Tongue (tissue), 3 donors: ENCODE measurements at places on chromosomes 4 and X.
A peak's percentile ranks its signal among the peaks of the same experiment; 100 is the strongest.

DNA sequence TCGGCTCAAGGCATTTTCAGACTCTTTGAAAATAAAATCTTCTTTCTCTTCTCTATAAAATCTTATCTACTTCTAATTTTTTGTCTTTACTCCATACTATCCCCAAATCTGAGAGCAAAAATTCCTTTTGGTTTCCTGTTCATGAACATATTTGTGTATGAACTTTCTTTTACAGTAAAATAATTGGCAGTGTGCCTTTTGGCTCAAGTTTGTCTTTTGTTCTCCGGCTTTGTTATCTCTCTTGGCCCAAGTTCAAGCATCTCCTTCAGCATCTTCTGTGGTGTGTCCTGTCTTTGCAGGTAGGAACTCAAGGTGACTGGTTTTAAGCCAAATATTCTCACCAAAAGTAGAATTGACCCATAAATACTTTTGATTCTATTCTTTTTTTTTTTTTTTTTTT, 276.6 kb upstream of the FAT1 start:
- no peak for DNase-seq

GRCh38 chr4:156084373-156084772, 130.7 kb upstream of the CTSO start:
- no peak for DNase-seq

DNA sequence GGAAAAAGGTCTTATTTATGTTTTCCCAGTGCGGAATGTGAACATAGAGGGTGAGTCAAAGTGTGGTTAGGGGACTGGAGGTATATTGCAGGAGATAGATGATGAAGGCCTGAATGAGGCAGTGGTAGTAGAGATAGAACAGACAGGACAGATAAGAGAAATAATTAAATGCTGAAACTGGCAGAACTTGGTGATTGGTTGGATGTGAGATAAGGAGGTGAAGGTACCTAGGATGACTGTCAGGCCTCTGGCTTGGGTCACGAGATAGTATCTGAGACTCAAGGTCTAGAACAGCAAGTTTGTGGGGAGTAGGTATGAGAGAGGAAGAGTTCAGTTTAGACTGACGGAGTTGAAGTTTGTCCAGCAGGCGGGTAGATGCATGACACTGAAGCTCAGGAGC, 3.5 kb downstream of the MND1 start:
- DNase-seq = no peak

- no peak for DNase-seq
These were observed 19.7 kb upstream of the ALG13 start for GRCh38 chrX:111661241-111661640.

- DNase-seq = no peak
These were observed 53.9 kb upstream of the HEPH start for GRCh38 chrX:66110112-66110511.

- DNase-seq = no peak
These were observed 131.2 kb downstream of the HTR2C start for GRCh38 chrX:114715096-114715495.

DNA sequence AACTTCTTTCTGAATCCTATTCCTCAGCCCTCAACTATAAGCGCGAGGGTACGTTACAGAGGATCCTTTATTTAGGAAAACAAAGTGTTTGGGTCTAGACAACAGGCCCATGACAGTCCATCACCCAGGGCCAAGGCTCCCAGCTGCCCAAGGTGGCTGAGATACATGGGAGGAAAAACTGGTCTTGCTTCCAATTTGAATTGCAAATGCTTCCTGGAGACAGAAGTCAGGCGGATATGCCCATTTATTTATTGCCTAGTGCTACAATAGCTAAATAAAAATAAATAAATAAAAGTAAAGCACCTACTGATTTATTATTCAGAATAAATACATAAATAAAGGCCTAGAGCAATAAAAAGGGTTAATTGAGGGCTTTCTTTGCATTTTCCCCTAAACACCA, 248.7 kb downstream of the DHX15 start:
- no peak for DNase-seq

DNA sequence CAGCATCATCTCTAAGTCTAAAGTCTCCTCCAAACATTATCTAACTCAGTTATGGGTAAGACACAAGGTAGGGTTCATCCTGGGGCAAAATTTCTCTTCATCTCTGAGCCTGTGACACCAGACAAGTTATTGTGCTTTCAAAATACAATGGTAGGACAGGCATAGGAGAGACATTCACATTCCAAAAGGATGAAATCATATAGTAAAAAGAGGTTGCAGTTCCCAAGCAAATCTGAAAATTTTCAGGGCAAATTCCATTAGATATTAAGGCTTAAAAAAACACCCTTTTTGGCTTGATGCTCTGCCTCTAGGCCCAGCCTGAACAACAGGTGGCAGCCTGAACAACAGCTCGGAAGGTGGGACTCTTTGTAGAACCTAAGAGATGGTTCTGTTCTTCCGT, 448.3 kb upstream of the SLIT2 start:
- DNase-seq = no peak

DNA sequence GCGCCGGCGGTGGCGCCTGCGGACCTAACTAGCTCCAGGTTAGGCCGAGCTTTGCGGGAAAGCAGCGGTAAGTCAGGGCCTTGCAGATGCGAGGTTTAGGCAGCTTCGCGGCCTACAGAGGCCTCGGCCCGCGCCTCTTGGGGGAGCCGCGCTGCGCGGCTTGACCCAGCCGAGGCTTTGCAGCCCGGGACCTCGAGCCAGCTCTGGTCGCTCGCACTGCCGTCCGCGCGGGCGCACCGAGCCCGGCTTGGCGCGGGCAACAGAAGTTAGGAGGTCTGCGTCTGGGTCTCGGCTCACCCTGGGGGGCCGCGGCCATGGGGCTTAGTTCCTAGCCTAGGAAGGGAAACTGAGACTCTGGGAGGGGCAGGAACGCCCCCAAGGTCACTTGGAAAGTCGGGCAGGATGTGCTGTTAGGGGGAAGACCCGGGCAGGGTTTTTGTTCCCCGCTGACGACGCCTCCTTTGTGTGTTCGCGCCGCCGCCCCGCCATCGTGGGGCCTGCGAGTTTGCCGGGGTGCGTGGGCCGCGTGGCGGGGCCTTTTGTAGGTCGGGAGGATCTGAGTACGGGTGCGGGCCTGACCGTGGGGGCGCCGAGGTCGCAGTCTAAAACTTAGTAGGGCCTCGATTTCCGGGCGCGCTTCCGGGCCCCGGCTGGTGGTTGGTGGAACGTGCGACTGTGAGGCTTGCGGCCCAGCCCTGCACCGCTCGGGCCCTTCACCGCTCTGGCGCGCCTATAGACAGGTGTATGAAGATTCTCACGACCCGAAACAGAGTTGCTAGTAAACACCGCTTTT, 482 bp downstream of the RNF4 start:
- peak; percentile 47 for DNase-seq

DNA sequence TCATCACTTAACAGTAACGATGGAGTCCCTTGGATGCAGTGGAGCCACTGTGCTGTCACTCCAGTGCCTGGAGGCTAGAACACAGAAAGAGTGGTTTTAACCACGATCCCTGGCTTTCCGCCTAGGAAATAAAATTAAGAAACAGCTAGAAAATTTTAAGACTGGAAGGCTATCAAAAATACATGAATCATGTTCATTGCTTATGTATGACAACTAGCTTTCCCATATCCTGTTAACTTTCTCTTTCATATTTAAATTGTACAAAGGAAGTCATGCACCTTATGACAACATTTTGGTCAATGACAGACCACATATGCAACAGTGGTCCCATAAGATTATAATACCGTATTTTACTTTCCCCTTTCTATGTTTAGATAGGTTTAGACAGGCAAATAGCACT, 115.1 kb downstream of the GALNTL6 start:
- no peak for DNase-seq

DNA sequence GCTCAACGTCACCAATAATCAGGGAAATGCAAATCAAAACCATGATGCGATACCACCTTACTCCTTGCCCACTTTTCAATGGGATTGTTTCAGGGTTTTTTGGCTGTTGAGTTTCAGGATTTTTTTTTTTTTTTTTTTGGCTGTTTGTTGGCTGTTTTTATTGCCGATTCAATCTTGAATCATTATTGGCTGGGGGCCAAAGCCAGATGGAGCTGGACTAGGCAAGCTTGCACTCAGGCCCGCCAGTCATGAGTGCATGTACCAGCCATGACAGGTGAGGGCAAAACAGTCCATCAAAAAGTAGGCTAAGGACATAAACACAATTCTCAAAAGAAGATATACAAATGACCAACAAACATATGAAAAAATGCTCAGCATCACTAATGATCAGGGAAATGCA, 13.3 kb downstream of the YIPF7 start:
- DNase-seq = no peak

- DNase-seq = no peak
These were observed 41.6 kb upstream of the TLR3 start for GRCh38 chr4:186027405-186027804.

- no peak for DNase-seq
These were observed 31.8 kb downstream of the CXCL1 start for GRCh38 chr4:73901031-73901430.

- no peak for DNase-seq
These were observed 146.7 kb upstream of the SPOCK3 start for GRCh38 chr4:167380964-167381363.

DNA sequence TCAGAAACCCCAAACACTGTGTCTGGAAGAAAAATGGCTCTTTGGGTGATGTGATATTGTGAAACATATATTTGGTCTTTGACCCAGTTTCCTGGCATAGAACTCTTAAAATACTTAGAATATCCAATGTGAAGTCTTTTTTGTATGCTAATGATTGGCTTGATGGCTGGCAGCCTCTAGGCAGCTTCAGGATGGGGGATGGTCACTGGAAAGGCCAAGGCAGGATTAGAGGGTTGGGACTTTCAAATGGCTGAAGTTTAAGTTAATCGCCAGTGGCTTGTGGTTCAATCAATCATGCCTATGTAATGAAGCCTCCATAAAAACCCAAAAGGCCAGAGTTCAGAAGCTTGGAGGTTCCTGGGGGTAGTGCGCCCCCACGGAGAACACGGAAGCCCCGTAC, 33.5 kb upstream of the ESX1 start:
- DNase-seq = no peak

GRCh38 chrX:48918301-48918642, 552 bp downstream of the PIM2 start:
- DNase-seq = no peak

GRCh38 chr4:128387600-128388351, 100.2 kb upstream of the PGRMC2 start:
- peak; percentile 40 for DNase-seq

DNA sequence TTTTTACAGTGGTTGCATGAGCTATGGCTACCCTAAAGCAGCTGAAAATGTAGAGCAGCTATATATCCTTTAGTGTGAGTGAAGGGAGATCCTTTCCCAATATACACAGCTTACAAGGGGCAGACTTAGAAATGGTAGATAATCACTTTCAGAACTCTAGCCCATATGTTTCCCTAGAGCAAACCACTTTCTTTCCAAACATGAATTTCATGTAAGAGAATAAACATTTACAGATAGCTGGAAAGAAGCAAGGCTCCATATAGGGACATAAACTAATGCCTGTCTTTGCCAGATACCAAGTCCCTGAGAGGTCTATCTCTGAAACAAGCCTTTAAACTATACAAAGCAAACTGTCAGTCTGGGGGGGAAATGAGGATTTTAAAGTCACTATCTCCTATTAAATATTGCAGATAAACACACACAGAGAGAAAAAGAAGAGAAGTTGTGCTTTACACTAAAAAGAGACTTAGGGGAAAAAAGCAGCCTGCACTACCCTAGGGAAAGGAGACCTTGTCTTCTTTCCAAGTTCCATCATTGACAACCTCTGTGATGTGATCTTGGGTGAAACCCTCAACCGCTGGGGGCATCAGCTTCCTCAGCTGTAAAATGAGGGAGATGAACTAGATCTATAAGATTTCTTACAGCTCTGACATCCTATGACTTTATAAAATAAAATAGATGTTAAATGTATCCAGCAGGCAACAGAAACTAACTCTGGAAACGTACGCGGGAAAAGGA, 73.6 kb downstream of the TMEM156 start:
- DNase-seq = peak; percentile 33

- peak; percentile 53 for DNase-seq
These were observed 13.0 kb upstream of the TMEM156 start for GRCh38 chr4:39044956-39045826.

DNA sequence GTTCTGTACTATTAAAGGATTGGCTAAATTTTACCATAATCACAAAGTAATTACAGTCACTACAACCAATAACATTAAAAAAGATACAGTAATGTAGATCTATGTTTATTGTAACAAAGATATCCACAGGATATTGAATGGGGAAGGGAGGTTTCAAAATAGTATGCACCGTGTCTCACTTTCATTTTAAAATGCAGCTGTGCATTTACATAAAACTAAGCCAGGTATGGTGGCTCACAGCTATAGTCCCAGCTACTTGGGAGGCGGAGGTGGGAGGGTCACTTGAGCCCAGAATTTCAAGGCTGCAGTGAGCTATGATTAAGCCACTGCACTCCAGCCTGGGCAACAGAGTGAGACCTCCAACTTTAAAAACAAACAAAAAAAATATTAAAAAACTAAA, 8.5 kb downstream of the SRP72 start:
- DNase-seq = no peak

DNA sequence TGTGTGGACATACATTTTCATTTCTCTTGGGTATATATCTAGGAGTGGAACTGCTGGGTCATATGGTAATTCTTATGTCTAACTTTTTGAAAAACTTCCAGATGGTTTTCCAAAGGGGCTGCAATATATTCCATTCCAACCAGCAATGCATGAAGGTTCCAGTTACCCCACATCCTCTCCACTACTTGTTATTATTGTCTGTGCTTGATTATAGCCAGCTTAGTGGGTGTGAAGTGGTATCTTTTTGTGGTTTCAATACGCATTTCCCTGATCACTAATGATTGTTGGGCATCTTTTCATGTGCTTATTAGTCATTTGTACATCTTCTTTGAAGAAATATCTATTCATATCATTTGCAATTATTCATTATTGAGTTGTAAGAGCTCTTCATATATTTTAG, 31.5 kb upstream of the S100G start:
- DNase-seq = no peak

- DNase-seq = peak; percentile 71
These were observed 61.3 kb downstream of the LUZP4 start for GRCh38 chrX:115350711-115351381.

GRCh38 chrX:40987413-40987812, 97.8 kb upstream of the USP9X start:
- DNase-seq = no peak

GRCh38 chr4:125714845-125715244, 400.1 kb downstream of the FAT4 start:
- peak; percentile 25 for DNase-seq

DNA sequence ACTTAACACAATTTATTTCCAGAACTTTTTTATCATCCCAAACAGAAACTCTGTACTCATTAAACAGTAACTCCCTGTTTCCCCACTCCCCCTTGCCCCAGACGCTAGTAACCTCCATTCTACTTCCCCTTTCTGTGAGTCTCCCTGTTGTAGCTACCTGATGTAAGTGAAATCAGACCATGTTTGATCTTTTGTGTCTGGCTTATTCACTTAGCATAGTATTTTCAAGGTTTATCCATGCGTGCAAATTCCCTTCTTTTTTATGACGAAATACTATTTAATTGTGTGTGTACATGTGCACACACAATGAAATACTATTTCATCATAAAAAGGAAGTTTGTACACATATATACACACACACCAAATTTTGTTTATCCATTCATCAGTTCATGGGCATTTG, 5.2 kb downstream of the PKD2 start:
- no peak for DNase-seq

GRCh38 chrX:13345037-13345436, 25.2 kb upstream of the ATXN3L start:
- no peak for DNase-seq

GRCh38 chr4:6339818-6340445, 70.3 kb downstream of the WFS1 start:
- DNase-seq = no peak

GRCh38 chr4:61224573-61224972, 24.4 kb downstream of the ADGRL3 start:
- DNase-seq = no peak

- DNase-seq = peak; percentile 73
These were observed 166.9 kb upstream of the KLF3 start for GRCh38 chr4:38497121-38497520.
